ENCODE measurements at places on chromosomes 6 and 20. TPM values are rescaled to one million over a fixed set of nuclear protein-coding genes. Genes with fewer than 3 reads are reported as not detected.

GRCh38 chr6:164097551-164098398 lies 683.3 kb downstream of the QKI start:
- no peak for DNase-seq

HFE gene
- 1.1 TPM for total RNA-seq

DNA sequence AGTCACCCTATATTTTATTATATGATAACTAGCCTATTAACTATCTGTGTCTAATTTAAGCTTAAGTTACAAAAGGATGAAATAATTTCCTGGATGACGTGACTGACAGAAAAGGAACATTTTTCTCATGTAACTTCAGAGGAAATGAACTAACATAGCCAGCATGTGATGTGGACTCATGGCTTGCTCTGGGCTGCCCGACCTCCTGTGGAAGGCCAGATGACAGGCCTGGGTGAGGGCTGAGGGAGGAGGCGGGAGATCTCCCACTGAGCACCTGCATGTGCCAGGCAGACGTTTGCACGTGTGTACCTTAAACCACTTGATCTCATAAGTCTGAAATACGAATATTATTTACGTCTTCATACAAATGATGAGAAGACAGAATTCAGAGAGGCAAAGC lies 321.1 kb downstream of the SYNE1 start:
- DNase-seq: no peak

ANKRD60 gene
- total RNA-seq: not detected

GRCh38 chr20:62571669-62572344 lies 70.5 kb upstream of the SLCO4A1 start:
- no peak for DNase-seq

GRCh38 chr6:168828035-168828434 lies 387.1 kb downstream of the SMOC2 start:
- no peak for DNase-seq

DNA sequence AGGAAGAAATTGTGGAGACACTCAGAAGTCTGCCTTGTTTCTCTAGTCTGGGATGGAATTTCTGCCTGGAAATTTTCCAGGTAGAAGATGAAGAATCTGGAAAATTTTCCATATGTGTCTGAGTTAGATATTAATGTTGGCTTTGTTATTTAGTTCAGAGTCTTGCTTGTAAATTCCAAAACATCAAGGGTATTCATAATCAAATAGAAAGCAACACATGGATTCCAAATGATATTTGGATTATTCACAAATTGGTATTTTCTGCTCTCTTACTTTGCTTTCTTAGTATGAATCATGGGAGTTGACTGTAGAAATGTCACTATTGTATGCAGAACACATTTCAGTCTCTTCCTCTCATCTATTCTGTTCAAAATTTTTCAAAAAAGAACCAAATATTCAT lies 116.0 kb downstream of the GRIK2 start:
- no peak for DNase-seq

GRCh38 chr20:23079926-23080325 lies 6.2 kb downstream of the CD93 start:
- DNase-seq: no peak

DNA sequence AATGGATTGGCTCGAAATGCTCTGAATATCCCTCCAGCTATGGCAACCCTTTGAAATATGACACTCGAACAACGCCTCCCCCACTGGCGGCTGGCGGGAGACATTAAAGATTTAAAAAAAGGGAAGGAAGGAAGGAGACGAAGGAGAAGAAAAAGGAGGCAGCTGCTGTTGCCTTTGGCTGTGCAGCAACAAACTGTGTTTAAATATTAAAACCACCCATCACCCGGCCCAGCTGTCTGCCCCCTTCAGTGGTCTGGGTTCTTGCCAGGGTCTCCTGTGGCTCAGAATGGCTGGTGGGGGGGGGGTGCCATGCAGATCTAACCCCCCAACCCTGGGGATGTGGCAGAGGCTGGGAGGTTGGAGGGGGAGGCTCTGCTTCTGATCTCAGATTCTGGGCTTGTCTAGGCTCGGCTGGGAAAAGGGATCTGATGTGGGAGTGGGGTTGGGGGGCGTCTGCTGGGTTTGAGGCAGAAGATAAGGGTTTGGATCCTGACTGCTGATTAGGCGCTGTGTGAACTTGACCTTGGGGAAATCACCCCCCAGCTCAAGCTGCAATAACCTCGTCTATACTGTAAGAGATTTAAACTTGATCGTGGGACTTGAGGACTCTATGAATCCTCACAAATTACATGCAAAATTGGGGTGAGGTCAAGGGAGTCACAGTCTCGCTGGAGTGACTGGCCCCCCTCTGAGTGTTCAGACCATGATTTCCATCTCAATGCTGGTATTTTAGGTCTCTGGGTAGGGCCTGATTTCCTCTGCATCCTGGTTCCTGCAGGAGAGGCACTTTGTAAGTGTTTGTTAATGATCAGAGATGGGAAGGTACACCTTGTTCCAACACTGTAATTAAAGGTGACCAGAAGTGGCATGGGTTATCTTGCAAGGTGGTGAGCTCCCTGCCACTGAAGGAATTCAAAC lies 40.3 kb upstream of the BLCAP start:
- DNase-seq: no peak

DNA sequence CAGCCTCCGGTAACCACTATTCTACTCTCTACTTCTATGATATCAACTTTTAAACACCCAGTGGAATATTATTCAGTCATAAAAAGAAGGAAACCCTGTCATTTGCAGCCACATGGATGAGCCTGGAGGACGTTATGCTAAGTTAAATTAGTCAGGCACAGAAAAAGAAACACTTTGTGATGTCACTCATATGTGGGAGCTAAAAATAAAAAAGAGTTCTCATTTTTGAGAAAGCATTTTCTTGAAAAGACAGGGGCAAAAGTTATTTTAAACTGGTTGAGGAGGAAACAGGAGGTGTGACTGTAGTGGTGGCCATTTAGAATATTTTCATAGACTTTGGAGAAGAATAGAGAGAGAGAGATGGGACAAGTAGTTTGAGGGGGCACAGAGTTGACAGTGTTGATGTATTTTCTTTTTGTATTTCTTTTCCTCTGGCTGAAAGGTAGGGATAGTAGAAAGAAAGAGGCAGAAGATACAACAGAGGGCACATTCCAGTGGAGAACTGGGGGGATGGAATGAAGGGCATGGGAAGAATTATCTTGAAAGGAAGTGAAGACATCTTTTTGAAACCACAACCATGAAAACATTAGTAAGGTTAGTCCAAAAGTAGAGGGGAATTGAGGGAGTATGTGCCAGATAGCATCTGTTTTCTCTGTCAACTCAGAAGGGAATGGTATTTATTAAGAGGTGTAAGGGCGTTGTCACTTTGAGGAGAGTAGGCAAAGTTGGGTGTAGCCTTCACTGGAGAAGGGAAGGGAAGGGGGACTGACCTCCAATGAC lies 181.3 kb upstream of the GMDS start:
- DNase-seq: no peak

- no peak for DNase-seq
Observed at GRCh38 chr20:43731927-43732326, 5.1 kb upstream of the GTSF1L start.
